ENCODE measurements at places on chromosomes 2 and 18.

DNA sequence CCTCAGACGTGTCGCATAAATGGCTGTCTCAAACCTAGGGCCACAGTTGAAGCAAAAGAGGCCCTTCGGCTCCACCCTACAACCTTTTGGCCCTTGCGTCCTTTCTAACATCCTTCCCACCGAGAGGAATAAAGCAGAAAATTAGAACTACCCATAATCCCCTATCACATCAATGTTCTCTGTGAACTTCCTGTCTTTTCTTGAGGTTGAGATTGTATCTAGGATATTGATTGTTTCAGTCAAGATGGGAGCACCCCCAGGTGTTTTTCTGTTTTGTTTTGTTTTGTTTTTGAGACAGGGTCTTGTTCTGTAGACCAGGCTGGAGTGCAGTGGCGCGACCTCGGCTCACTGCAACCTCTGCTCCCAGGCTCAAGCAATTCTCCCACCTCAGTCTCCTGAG, 23.6 kb downstream of the INPP5D start:
- no peak for DNase-seq

DNA sequence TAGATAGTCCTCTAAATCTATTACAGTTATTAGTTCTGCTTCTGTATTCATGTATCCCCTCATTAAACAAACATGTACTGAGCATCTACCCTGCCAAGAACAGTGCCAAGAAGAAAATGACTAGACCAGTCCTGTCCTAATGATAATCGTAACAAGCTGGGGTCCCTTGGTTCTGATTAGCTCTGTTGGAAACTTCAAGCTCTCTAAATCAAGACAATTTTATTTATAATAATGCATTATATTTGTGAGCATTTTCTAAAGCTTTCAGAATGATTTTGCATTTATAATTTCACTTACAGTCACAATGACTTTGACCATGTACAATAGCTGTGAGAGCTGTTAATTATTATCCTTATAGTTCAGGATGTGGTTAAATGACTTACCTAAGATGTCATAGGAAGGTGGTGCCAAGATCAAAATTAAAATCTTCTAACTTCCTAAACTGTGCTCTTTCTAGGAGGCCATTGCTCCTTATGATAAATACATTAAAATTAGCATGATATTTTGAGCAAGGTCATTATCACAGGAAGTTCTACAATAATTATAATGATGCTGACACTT, 336.5 kb upstream of the SLC39A10 start:
- no peak for DNase-seq

- no peak for DNase-seq
Observed at GRCh38 chr2:150319658-150320555, 167.6 kb downstream of the RND3 start.

DNA sequence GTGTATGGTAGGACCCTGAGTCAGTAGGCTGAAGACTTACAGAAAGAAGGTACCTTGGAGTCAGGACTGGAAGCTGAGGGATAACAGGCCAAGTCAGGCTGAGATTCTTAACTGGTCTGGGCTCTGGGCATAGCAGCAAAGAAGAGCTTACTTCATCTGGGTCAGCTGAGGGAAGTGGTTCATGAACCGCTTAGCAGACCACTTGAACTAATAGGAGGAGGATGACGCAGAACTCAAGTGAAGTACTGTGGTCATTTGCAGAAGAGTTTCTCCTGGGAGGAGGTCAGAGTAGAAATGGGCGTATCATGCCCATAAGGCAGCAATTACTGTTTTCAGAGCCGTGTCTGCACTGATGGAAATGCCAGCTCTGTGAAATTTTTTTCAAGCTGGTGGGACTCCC, 164.5 kb downstream of the LCLAT1 start:
- DNase-seq = no peak

DNA sequence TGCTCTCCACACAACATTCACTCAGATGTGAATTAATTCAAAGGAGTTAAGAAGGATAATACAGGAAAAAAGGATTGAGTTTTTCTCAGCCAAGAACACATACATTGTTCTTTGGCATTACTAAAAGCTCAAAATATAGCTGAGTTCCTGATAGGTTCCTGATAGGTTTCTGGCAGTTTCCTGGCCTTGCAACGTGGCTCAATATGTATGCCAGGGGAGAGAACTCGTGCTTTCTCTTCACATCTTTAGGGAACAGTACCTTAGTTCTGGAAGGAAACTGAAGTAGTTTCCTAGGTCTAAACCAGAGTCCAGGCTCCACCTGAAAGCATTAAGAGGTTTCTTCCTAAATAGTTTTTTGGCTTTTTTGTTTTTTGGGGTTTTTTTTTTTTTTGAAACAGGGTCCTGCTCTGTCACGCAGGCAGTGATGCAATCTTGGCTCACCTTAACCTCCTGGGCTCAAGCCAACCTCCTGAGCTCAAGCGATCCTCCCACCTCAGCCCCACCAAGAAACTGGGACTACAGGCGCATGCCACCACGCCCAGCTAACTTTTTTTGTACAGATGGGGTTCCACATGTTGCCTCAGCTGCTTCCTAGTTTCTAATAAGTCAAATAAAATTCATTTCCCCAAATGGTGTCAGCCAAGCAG, 42.8 kb downstream of the ESCO1 start:
- DNase-seq = no peak

DNA sequence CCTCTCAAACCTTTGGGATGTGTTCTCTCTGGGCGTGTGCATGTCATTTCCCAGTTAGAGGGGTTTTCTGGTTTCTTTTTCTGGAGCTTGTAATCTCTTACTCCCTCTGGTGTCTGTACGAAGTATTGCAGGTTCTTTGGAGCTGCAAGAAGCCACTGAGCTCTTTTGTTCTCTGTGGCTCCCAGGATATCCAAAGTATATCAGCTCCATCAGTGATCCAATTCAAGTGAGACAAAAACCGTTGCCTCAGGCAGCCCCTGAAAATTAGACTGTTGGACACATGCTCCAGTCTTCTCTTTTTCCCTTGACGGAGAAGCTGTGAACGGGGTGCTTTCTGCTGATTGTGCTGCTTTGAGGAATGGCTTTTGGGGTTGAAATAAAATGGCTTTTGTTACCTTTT, 59.0 kb upstream of the LDLRAD4 start:
- DNase-seq = no peak

- no peak for DNase-seq
Observed at GRCh38 chr2:63614983-63615945, 26.5 kb downstream of the MDH1 start.

DNA sequence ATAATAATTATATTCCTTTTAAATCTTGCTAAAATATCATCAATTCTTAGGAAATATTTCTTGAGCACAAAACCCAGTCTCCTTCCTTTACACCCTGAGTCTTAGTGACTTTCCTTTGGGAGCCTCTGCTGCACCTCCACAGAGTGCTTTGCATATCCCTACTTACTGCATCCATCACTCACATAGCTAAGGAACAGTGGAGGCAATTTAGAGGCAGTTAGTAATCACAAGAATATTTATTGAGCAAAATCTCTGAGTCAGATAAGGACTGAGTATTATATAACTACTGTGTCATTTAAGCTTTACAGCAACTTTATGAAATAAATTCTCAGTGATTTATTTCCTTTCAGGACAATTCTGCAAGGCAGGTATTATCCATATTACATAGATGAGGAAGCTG, 327.7 kb downstream of the TMX3 start:
- DNase-seq = no peak

GRCh38 chr2:58871469-58872142, 630.5 kb upstream of the FANCL start:
- no peak for DNase-seq

DNA sequence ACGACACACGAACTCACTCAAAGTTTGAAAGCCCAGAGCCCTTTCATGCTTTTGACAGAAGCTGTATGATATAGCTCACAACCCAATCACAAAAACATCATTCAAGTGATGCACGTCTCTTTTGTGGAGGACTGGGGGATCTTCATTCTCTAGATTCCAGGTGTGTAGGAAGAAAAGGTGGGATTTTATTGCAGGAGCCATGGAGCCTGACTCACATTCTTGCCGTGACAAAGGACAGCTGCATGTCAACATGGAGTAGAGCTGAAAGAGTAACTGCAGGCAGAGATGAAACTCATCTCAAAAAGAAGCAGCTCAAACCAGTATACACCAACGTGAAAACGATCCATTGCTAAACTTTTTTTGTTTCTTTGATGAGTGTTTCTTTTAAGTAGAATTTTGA, 50.9 kb upstream of the PDE1A start:
- DNase-seq = no peak

- no peak for DNase-seq
Observed at GRCh38 chr2:33598561-33599174, 431 bp downstream of the FAM98A start.

DNA sequence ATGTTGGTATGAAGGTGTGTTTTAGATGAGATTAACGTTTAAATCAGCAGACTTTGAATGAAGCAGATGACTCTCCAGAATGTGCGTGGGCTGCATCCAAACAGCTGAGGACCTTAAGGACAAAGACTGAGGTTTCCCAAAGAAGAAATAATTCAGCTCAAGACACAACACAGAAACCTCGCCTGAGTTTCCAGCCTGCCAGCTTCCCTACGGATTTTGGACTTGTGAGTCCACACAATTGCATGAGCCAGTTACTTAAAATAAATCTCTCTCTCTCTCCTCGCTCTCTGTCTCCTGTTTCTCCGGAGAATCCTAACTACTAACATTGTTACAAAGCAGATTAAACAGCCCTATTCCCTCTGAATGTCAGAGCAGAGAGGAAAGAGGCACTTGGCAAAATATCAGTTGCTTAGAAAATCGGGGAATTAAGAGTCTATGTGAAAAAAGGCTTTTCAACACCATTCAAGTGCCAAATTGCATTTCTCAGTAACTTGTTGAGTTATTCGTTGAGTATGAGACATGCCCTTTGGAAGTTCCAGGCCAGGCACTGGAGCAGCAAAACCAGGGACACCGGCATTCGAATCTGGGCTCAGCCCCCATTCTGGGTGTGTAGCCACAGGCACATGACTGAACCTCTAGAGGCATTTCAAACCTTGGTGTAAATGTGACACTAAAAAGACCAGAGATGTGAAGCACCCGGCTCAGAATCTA, 174.6 kb upstream of the PID1 start:
- no peak for DNase-seq

GRCh38 chr18:75638776-75639471, 211.4 kb upstream of the SMIM21 start:
- no peak for DNase-seq

DNA sequence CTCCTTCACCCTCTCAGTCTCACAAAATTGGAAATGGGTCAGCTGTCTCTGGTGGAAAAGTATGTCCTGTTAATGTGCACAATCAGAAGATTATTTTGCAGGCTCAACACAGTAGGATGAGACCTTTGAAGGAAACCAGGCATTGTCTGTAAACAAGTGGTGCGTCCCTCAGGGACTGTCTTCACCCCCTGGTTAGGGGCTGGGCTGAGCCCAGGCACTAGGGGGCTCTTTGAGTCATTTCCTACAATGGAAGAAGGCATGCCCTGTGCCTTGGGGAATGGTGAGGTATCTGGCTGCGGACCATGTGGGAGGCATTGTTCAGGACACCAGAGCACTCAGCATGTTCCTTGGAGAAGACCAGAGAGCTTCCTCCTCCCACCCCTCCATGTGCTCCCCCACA, 26.8 kb downstream of the PKDCC start:
- DNase-seq = no peak

- no peak for DNase-seq
Observed at GRCh38 chr18:69658103-69658502, 257.4 kb downstream of the DOK6 start.

Data from activated naive CD4-positive, alpha-beta T cell (primary cell).